ENCODE measurements at places on chromosomes 4 and X.

- H3K4me1 ChIP-seq = no peaks in the 10 kb centered on the region
- DNase-seq = no peak
- H3K36me3 ChIP-seq = no peaks in the 10 kb centered on the region
Measured at GRCh38 chr4:132026816-132027215, 1122.3 kb upstream of the PCDH10 start.

GRCh38 chr4:180436361-180436760, 1806.8 kb upstream of the TENM3 start:
- no peak overlapping the region for H3K4me3 ChIP-seq
- DNase-seq = no peak
- H3K4me1 ChIP-seq = peaks cover 3% of the 10 kb centered on the region
- H3K27ac ChIP-seq = no peak overlapping the region

DNA sequence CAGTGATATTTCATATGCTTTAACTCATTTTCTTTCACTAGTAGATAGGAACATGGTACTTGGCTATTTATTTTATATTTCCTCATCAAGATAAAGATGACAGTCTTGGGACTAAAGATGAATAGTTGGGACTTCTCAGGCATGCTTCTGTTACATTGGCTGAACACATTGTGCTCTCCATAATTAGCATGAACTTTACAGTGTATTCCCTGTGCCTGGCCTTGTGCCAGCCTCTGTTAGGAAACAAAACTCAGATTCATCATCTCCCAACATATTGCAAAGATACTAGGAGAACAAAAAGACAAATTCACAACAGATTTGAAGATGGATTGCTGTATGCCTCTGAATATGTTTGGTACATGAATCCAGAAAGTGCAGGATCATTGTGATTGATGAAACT, 26.4 kb downstream of the GRIA2 start:
- H3K4me3 ChIP-seq = no peak overlapping the region
- H3K27ac ChIP-seq = no peak overlapping the region
- DNase-seq = no peak
- no peaks in the 10 kb centered on the region for H3K36me3 ChIP-seq
- H3K27me3 ChIP-seq = no peaks in the 10 kb centered on the region

DNA sequence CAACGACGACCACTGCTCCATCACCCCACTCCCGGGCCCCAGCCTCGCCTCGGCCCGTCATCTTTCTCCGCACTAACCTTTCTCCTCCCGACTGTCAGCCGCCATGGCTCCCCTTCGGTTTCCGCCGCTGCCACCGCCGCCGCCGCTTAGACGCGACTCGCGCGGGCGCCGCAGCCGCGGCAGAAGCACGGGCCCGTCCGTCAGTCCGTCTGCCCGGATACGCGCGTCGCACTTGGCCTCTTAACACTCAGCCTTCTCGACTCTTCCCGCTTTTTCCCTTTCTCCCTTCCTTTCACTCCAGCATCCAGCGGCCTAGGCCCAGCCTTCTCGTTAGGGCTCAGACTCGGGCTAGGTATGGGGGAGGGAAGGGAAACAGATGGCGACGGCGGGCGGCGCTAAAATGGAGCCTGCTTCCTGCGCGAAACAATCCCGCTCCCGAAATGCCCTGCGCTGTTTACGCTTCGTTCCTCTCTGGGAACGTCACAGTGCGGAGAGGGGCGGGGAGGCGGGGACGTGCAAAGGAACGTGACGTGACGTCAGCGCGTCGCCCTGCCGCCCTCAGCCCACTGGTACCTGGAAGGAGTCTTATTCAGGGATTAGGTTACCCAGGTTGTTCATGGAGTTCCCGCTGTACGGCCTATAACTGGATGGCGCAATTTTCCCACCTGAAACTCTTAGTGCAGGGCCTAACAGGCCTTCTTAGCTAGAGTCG, at the start of gene YTHDC1:
TSS of gene YTHDC1 (minus strand) at position 442 of the 712 bp plus-strand sequence. CDS start at position 105, 337 bp downstream.
- peak; percentile 97 for DNase-seq
- H3K4me1 ChIP-seq = peaks cover 28% of the 10 kb centered on the region
- peaks cover 25% of the 10 kb centered on the region for H3K36me3 ChIP-seq
- peak within 1 kb of the TSS; percentile 98 for H3K27ac ChIP-seq
- peak within 1 kb of the TSS; percentile 92 for H3K4me3 ChIP-seq
